ENCODE measurements at places on chromosomes 4 and X.

DNA sequence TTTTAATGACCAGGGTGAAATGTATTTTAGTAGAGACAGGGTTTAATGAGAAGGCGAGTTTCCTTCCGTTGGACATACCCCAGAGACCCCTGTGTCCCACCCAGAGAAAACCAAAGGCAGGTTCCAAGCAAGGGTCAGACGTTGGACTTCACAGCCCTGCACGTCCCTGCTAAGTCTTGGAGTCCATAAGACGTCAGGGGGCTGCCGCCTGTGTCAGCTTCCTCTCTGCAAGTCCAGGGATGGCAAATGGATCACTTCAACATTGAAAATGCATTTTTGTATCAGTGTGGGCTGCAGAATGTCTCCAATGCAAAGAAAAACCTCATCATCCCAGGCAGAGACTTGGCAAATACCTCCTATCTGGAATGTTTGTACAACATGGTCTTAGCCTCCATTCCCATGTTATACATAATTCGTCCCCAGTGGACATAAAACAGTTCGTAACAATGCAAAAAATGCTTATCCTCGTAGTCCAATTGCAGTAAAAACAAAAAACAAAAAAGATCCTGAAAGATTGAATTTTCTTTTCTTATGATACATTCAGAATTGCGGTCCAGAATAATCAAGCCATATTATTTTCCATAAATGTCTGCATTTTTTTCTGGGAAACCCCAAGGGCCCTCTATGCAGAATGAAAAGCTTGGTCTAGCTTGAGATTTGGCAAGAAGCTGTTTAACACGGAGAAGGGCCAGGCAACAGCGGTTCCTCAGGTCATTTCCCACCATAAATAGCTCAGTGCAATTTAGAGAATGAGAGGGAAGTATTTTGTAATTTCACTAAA, 190.9 kb downstream of the SHOX start:
- H3K36me3 ChIP-seq: no peaks in the 10 kb centered on the region
- no peak for DNase-seq
- H3K4me3 ChIP-seq: no peak overlapping the region
- peaks cover 5% of the 10 kb centered on the region for H3K4me1 ChIP-seq

GRCh38 chr4:128560754-128561495, 248.6 kb upstream of the JADE1 start:
- H3K27ac ChIP-seq: no peak overlapping the region
- H3K36me3 ChIP-seq: no peaks in the 10 kb centered on the region
- DNase-seq: no peak
- no peaks in the 10 kb centered on the region for H3K27me3 ChIP-seq

DNA sequence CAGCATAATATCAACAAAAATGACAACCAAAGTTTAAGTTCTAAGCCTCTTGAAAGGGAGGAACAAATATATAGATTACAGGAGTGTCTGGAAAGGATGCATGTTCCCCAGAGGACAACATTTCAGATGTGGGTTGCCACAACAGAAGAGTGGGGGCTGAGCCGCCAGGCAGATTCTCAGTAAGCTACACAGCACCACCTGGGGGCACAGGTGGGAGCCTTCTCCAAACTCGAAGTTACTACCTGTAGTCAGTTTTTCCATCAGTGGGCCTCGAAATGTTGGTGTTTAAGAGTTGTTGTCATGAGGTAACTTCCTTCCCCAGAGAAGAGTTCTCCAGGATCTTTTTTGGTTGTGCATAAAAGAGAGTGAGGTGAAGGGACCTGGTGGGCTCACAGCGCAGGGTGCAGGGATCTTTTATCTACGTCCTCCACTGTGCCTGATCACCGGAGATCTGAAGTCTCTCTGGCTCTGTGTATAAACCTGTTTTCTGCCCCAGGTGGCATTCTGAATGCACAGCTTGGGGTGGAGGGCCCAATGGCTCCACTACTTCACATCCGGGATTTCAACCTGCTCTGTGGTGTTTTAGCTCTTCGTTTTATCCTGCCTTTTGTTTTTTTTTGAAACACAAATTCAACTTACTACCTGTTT, 58.4 kb upstream of the STS start:
- peak; percentile 5 for DNase-seq
- no peak overlapping the region for H3K4me3 ChIP-seq
- H3K27ac ChIP-seq: no peak overlapping the region
- H3K27me3 ChIP-seq: no peaks in the 10 kb centered on the region
- H3K4me1 ChIP-seq: peaks cover 4% of the 10 kb centered on the region
- H3K36me3 ChIP-seq: peaks cover 10% of the 10 kb centered on the region

- peaks cover 7% of the 10 kb centered on the region for H3K4me1 ChIP-seq
- no peaks in the 10 kb centered on the region for H3K36me3 ChIP-seq
- no peak overlapping the region for H3K4me3 ChIP-seq
- DNase-seq: no peak
- H3K27ac ChIP-seq: no peak overlapping the region
These were observed 536.0 kb upstream of the PRKX start for GRCh38 chrX:4249401-4249800.

- H3K36me3 ChIP-seq: no peaks in the 10 kb centered on the region
- peaks cover 21% of the 10 kb centered on the region for H3K4me1 ChIP-seq
- no peak overlapping the region for H3K4me3 ChIP-seq
- no peak overlapping the region for H3K27ac ChIP-seq
These were observed 61.1 kb upstream of the DCTD start for GRCh38 chr4:182978152-182978827.

DNA sequence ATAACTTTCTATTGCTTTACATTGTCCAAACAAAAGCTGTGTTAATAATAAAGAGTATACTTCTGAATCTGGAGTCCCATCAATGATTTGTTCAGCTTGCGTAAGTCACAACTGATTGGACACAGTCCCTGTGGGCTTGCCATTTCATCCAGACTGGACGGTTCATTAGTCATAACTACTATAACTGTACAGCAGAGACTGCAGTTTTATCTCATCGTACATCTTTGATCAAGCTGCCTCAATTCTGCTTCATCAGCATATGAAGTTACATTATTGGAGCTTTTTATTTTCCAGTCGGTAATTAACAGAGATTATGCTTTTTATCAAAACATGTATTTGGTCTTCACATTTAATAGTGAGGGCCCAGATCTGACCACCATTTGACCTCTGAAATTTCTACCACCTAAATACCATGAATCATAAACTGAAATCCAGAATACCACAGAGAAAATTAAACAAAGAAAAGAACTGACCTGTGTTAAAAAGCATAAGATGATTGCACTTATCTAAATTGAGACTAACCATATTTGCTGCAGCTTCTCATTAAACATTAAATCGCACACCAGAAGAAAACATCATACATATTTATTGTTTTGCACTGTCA, 12.5 kb upstream of the MAB21L2 start:
- no peaks in the 10 kb centered on the region for H3K36me3 ChIP-seq
- H3K27ac ChIP-seq: no peak overlapping the region
- H3K27me3 ChIP-seq: no peaks in the 10 kb centered on the region
- peak; percentile 53 for DNase-seq
- H3K4me3 ChIP-seq: no peak overlapping the region

- H3K4me1 ChIP-seq: no peaks in the 10 kb centered on the region
- H3K27me3 ChIP-seq: no peaks in the 10 kb centered on the region
- no peaks in the 10 kb centered on the region for H3K36me3 ChIP-seq
- H3K27ac ChIP-seq: no peak overlapping the region
- H3K4me3 ChIP-seq: no peak overlapping the region
These were observed 42.8 kb upstream of the SPP1 start for GRCh38 chr4:87932718-87933141.

GRCh38 chr4:52959541-52959940, 97.4 kb downstream of the RASL11B start:
- no peaks in the 10 kb centered on the region for H3K4me1 ChIP-seq
- H3K27ac ChIP-seq: no peak overlapping the region
- H3K27me3 ChIP-seq: no peaks in the 10 kb centered on the region

- no peaks in the 10 kb centered on the region for H3K36me3 ChIP-seq
- DNase-seq: no peak
- H3K4me3 ChIP-seq: no peak overlapping the region
- peaks cover 6% of the 10 kb centered on the region for H3K4me1 ChIP-seq
These were observed 154.1 kb downstream of the BANK1 start for GRCh38 chr4:101944649-101945048.

DNA sequence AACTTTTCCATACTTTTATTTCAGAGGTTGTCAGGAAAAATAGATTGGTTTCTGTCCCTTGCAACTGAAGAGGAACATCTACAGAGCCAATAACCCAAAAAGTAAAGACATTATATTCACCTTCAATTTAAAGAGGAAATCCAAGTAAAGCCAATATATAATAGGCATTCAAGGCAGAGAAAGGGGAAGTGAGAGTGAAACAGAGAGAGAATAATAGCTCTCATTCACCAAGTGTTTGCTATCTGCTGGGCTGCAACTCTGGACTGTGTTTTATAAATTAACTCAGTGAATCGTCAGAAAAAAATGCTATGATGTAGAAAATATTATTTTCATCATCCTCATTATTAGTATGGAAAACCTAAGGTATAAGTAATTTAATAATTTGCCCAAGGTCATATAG, 448.5 kb downstream of the TRAM1L1 start:
- H3K4me3 ChIP-seq: no peak overlapping the region
- no peak overlapping the region for H3K27ac ChIP-seq
- DNase-seq: no peak
- peaks cover 27% of the 10 kb centered on the region for H3K27me3 ChIP-seq
- no peaks in the 10 kb centered on the region for H3K36me3 ChIP-seq
